H1 (cell line): ENCODE measurements at places on chromosomes 5 and 9. TPM values are rescaled to one million over a fixed set of nuclear protein-coding genes. Genes with fewer than 3 reads are reported as not detected.

DNA sequence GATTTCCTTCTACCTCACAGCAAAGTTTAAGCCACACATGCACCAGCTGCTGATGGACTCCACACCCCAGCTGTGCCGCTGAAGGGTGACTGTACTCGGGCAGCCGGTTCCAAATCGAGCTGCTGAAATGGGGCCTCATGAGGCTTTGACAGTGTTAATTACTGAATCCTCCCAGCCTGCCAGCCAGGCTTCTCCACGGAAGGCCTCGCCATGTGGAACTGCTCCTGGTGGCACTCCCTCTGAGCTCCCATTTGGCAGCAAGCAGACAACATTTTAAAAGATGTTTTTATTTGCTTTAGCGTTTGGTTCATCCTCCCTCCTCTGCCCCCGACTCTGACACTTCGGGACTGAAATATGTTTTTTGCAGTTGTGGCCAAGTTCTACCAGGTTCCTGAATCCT is 479.4 kb upstream of the MPDZ start:
- no peaks in the 10 kb centered on the region for H3K4me1 ChIP-seq
- no peak for DNase-seq
- no peak overlapping the region for H3K27ac ChIP-seq
- H3K4me3 ChIP-seq, result no peak overlapping the region

UBAP1 gene
- total RNA-seq, result 31.3 and 32.4 TPM in 2 replicates

DNA sequence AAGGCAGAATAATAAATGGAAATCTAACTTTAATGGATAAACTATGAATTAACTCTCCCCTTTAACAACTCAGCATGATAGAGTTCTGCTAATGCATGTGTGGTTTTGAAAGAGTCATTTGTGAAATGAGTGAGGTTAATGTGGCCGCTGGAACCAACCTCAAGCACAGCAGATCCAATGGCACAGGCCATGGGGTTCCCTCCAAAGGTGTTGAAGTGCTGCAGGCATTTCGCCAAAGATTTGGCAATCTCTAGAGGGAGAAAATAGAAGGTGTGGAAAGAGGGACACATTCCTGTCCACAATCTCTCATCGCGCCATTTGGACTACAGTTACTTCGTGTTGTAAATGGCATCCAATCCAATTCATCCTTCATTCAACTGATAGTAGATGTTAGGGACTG is 35.0 kb downstream of the AGXT2 start:
- no peaks in the 10 kb centered on the region for H3K36me3 ChIP-seq
- no peaks in the 10 kb centered on the region for H3K4me1 ChIP-seq
- DNase-seq, result no peak
- H3K4me3 ChIP-seq, result no peak overlapping the region

GRCh38 chr9:95316794-95317118 is 753 bp downstream of the FANCC start:
- H3K4me3 ChIP-seq, result peak overlapping the region; percentile 42
- H3K4me1 ChIP-seq, result no peaks in the 10 kb centered on the region
- H3K27ac ChIP-seq, result peak overlapping the region; percentile 80
- no peak for DNase-seq
- no peaks in the 10 kb centered on the region for H3K27me3 ChIP-seq

DNA sequence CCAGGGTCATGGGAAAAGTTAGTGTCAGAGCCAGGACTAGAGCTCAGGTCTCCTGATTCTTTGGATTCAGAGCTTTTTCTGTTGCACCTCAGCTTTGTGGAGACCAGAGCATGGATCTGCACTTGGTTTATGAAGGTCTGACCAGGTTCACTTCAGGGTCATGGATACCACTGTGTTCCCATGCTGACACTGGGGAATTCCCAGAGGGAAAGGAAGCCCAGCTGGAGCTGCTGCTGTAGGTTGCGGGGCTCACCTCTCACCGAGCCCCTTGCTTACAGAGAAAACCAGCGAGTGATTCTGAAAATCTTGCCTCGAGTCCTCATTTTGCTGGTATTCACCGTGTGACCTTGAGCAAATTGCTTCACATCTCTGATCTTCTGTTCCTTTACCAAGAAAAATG is 83.0 kb downstream of the RGS3 start:
- H3K4me1 ChIP-seq, result peaks cover 7% of the 10 kb centered on the region; the same call in 1 of the 2 replicates
- H3K4me3 ChIP-seq, result no peak overlapping the region
- H3K27ac ChIP-seq, result no peak overlapping the region

DNA sequence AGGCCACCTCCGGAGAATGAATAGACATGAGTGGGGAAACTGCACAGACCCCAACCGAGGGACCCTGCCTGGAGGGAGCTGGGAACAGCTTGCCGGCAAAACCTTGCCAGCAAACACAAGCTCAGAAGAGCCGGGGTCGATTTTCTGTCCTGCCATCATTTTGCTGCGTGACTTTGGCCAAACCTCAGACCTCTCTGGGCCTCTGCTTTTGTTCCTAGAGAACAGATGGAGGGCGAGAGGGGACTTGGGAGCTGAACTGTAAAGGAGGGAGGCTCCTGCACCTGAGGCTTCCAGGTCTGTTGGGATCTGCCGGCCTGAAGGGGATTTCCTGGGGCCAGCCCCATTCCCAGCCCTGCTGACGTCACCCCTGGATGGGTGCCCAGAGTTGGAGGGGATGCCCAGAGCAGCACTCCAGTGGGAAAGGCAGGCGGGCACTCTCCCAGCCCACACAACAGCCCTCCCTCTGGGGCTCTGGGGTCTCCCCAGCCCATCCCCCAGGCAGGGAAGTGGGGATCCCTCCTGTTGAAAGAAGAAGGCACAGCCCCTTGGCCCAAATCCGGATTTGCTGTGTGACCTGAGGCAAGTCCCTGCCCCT is 40.4 kb upstream of the SYNPO start:
- no peaks in the 10 kb centered on the region for H3K27me3 ChIP-seq
- no peaks in the 10 kb centered on the region for H3K36me3 ChIP-seq
- no peak overlapping the region for H3K4me3 ChIP-seq

EFNA5 gene
- 17.6 and 21.8 TPM in 2 replicates for total RNA-seq

- peaks cover 3% of the 10 kb centered on the region for H3K4me1 ChIP-seq
- no peaks in the 10 kb centered on the region for H3K27me3 ChIP-seq
- no peaks in the 10 kb centered on the region for H3K36me3 ChIP-seq
- peak overlapping the region; percentile 59 for H3K4me3 ChIP-seq
- no peak overlapping the region for H3K27ac ChIP-seq
These were observed 72.6 kb downstream of the PIK3R1 start for GRCh38 chr5:68287976-68288706.

TAS2R1 gene
- total RNA-seq, result not detected in 2 replicates

DNA sequence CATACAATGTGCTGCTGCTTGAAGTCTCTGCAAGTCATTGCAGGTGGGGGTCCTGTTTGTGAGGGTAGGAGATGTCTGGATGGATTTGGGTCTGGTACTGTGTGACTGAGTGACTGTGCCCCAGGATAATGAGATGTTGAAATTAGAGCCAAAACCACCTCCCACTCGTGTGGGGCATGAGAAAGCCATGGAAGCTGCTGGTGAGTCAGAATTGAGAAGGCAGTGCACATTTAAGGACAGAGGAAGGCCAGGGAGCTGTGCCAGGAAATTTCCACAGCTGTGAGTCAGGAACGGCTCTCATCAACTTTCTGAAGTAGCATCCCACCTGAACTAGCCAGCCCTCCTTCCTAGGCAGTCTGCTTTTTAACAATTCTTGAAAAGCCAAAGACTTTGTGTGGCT is 229.8 kb downstream of the DRD1 start:
- DNase-seq, result no peak
- H3K4me3 ChIP-seq, result no peak overlapping the region
- no peaks in the 10 kb centered on the region for H3K36me3 ChIP-seq
- H3K27ac ChIP-seq, result no peak overlapping the region
- H3K4me1 ChIP-seq, result no peaks in the 10 kb centered on the region

TSLP gene
- total RNA-seq, result 1.3 and 1.9 TPM in 2 replicates

DNA sequence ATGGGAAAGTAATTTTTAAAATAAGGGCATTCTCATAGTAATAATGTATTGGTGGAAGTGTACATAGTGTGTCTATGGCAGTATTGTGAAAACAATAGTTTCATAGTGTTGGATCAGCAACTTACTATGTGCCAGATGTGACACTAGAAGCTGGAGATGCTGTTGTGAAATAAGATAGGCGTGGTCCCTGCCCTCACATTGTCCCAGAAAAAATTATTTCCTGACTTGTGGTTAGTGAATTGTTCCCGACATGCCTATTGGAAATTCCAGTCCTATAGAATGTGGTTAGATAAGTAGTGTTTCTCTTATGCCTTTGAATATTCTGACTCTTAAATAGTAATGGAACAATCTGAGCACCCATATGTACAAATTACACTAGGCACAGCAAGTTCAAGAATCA is 55.3 kb upstream of the MTAP start:
- H3K27me3 ChIP-seq, result peaks cover 88% of the 10 kb centered on the region
- no peak overlapping the region for H3K27ac ChIP-seq
- H3K36me3 ChIP-seq, result no peaks in the 10 kb centered on the region
- no peak for DNase-seq

DNA sequence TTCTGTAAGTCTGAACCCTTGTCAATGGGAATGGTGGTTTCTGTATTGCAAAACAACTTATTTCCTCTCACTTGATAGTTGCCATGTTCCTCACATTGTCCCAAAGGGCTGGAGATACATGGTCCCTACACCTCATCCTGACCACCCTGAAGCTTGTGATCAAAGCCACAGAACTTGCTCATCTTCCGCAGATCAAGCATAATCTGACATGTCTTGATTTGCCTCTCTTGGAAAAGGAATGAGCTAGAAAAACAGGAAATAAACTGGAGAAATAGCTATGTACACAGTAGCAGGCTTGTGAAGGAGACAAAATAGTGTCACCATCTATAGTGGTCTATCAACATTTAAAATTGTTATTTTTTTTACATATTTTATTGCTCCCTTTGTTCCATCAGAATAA is 871.9 kb upstream of the C9orf72 start:
- H3K4me1 ChIP-seq, result no peaks in the 10 kb centered on the region
- no peak overlapping the region for H3K4me3 ChIP-seq
- no peaks in the 10 kb centered on the region for H3K27me3 ChIP-seq
- no peaks in the 10 kb centered on the region for H3K36me3 ChIP-seq
- no peak for DNase-seq

GAS1 gene
- total RNA-seq, result 5.1 and 5.7 TPM in 2 replicates

TMEM215 gene
- 0.36 and 0.67 TPM in 2 replicates for total RNA-seq

SLC22A4 gene
- 0.54 and 0.60 TPM in 2 replicates for total RNA-seq
